ENCODE measurements at places on chromosomes 5 and 9. TPM values are rescaled to one million over a fixed set of nuclear protein-coding genes. Genes with fewer than 3 reads are reported as not detected.

The LCN15 gene
- not detected for total RNA-seq

- DNase-seq = no peak
Observed at GRCh38 chr9:78291240-78291925, 5.5 kb upstream of the PSAT1 start.

DNA sequence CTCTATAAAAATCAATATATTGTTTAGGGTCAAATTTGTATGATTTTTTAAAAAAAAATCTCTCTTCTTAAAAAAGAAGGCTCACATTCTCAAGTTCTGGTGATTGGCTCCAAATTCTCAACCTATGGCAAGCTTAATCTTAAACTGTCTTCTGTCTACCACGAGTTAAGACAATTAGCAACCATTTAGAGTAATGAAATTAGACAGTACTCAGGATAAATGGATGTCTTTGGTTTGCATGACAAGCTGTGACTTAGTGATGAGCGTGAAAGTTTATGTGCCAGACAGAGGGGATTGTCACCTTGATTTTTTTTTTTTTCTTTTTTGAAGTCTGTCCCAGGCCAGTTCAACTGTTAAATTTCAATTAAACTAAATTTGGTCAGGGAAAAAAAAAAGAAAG lies 1632.3 kb downstream of the MAT2B start:
- DNase-seq = no peak

GRCh38 chr5:171474230-171474813 lies 54.9 kb downstream of the FGF18 start:
- no peak for DNase-seq
